Stimulated activated CD4-positive, alpha-beta T cell treated with anti-CD3 and anti-CD28 coated beads, Interleukin-12 subunit alpha, Interleukin-12 subunit beta, amount 100 ng/mL, for 24 hours (primary cell): ENCODE measurements at places on chromosomes 2 and 18.

DNA sequence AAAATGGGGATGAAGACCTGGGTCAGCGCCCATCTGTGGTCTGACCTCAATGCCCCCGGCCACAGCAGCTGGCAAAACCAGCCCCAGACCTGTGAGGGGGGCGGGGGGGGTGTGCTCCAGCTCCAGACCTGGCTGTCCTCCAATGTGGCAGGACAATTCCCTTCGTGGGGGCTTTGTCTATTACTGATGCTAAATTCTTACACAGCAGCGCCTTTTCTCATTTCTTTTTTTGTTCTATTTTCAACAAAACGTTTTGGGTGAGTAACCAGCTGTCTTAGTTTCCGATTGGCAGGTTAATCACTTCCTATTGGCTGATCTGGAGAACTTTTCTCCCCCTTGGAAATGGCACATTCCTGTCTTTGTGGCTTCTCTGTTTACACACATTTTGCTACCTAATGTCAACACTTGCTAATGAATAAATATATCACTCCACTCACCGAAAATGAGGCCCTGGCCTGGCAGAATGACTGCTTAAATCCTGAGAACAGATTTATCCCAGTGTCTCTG lies 4.4 kb downstream of the SMAD7 start:
- DNase-seq, result no peak

- DNase-seq, result no peak
Measured at GRCh38 chr2:129337076-129337475, 642.4 kb upstream of the RAB6C start.

GRCh38 chr2:132670496-132671150 lies 618 bp upstream of the LYPD1 start:
- DNase-seq, result no peak

GRCh38 chr2:222424276-222424728 lies at the start of gene SGPP2:
Gene SGPP2, plus strand, starts transcription at chr2:222424543. Its CDS starts 60 bp downstream, at chr2:222424603.
- DNase-seq, result no peak

DNA sequence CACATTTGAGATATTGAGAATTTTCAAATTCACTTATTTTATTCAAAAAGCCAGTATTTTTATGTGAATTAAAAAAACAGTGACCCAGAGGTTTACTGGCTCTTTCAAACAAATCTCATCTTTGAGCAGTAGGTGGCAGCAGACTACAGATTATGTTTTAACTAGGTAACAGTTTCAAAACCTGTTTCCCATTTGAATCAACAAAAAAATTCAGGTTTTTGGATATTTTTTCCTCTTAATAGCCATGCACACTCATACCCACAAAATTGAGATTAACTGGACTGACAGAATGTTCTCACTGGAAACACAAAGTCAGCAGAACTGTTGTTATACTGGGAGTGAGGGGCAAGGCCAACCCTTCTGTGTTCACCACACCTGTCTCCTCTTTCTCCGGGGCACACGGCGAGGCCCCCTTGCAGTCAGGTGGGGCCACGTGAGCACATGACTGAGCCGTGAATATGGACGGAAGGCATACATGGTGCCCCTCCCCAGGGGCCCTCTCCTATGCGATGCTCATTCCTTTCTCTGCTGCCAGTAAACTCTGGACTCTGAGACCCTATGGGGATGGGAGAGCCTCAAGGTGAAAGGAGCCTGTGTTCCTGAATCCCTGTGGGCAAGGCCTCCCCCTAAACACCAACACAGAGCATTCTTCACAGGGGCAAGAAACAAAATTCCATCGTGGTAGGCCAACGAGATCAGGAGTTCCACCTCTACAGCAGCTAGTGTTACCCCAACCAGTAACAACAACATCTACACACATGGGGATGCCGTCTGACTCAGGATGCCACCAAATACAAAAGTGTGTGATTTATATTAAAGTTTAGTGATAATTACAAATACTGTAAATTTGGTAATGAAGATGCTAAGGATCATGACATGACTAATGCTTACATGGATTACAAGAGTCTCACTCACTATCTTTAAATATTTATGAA lies 80.4 kb downstream of the LPIN2 start:
- DNase-seq, result no peak

DNA sequence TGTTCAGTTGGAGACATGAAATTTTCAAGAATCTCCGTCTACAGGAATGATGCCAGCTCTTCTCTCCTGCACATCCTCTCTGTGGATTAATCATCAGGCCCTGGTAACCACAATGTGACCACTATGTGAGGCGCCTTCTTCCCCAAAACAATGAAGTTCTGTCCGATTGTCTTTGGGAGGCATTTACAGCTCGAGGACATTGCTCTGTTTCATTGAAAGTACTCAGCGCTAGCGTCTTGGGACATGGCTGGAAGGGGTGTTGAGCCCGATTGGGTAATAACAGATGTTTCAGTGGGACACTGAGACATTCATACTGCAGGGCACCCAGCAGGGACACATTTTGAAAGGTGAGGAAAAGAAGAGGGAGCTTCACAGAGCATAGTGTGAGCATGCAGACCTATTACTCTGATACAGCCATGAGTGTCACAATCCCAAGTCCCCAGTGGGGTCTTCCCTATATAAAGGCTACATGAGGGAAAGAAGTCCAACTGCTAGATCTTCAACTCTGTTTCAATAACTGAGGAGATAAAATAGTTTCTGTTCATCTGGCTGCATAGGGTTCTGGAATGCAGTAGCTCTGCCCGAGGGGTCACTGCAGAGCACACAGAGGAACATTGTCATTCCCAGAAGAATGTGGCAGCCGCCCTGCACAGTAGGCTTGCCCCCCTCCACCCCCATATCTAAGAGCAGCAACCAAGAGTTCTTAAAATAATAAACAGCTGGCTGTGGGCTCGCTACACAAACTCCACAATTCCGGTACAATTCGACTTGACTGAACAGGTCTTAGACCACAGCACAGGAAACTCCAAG lies 237.3 kb downstream of the OSR1 start:
- no peak for DNase-seq

GRCh38 chr2:20762945-20763683 lies 59.8 kb downstream of the LDAH start:
- no peak for DNase-seq

DNA sequence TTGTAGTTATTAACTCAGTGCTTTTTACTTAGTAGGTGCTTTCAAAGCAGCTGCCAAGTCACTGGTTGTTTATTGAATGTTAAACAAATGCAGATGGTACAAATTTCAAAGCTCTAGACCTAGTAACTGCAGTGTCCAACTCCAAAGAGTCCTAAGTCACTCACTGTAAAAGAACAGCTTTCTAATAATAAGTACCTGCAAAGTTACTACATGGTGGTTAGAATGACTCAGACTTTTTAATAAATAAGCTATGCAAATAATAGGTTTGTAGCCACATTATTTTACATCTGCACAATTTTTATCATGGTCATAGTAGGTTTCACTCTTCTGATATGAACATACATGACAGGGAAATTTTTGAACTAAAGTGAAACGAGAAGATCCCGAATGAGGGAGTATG lies 1620.4 kb upstream of the CELF4 start:
- DNase-seq, result no peak

DNA sequence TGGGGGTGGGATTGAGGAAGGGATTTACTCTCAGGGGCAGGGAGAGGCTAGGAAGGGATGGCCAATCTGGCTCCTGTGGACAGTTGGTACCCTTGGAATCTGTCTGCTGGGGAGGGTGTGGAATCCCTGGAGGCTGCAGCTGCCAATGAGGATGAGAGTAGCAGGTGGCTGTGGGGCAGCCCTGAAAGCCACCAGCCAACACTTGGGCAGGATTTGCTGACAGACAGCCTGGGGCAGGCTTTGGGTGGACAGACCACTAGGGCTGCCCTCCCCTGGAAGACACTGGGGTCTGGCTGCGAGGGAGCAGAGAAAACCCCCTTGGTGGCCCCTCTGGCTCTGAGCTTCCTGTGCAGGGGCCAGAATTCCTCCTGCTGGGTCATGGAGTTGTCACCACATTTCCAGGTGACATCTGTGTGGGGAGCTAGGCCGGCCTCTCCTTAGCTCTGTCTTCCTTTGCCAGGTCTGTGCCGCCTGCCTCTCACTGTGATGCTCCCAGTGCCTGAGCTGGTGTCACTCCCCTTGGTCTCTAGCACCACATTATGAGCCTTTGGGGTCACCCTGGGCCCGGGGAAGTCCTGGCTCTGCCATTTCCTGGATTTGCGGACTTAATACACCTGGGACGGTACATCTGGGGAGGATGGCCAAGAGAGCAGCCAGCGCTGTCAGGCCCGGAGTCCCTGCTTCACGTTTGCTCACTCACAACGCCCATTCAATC lies 13.4 kb upstream of the ARHGEF4 start:
- no peak for DNase-seq

DNA sequence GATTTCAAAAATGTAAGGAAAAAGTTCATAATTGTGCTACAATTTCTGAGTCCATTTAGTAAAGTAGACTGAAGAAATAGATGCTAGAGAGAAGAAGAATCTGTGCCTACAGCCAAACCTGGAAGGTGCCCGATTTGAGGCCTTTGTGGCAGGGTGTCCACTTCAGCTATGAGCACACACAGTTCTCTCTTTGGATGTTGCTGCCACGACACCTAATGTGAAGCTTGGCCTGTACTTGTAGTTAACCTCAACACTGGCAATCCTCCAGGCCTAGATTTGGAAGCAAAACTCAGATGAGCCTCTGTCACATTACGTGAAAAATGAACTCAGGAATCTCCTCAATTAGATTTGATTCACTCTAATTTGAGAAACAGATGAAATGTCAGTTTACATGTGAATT lies 90.1 kb upstream of the LRP1B start:
- no peak for DNase-seq

- no peak for DNase-seq
Measured at GRCh38 chr2:111669928-111670695, 213.9 kb downstream of the ANAPC1 start.

DNA sequence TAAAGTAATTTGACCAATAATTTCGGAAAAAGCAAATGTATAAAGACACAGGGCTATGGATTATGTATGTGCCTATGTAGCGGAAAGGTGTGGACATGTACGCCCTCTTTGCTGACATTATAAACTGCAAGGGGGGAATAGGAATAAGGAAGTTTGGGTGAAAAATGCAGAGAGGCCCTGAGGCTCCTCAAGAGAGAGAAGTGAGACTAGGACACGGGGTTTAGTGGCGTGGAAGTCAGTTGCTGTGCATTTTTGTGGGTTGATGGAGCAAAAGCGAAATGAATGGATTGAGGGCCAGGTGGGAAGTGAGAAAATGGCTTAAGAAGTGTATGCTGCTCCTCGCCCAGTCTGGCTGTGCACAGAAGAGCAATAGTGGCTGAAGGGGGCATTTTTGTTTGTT lies 96.2 kb upstream of the B3GNT7 start:
- no peak for DNase-seq

GRCh38 chr2:152647552-152647951 lies 69.7 kb downstream of the PRPF40A start:
- DNase-seq, result no peak

DNA sequence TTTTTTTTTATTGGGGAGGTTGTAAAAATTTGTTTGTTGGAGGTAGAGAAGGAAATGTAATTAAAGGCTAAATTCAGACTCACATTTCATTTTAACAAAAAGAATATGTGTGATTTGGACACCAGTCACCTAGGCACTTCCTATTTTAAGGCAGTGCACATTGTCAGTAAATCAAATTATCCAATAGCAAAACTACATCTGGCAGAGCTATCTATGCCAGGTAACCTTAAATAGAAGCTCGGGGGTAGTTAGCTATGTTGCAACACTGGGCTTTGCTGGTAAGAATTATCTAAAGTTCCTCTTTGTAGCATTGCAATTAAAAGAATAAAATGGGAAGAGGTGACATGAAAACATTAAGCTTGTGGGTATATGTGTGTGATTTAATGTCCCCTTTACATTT lies 1064.4 kb upstream of the ZEB2 start:
- no peak for DNase-seq

GRCh38 chr2:109285244-109285651 lies 156.2 kb downstream of the SH3RF3 start:
- no peak for DNase-seq

GRCh38 chr2:10566018-10566417 lies 117.9 kb upstream of the ODC1 start:
- DNase-seq, result no peak

GRCh38 chr2:149587950-149588487 lies 444 bp upstream of the MMADHC start:
- DNase-seq, result no peak

DNA sequence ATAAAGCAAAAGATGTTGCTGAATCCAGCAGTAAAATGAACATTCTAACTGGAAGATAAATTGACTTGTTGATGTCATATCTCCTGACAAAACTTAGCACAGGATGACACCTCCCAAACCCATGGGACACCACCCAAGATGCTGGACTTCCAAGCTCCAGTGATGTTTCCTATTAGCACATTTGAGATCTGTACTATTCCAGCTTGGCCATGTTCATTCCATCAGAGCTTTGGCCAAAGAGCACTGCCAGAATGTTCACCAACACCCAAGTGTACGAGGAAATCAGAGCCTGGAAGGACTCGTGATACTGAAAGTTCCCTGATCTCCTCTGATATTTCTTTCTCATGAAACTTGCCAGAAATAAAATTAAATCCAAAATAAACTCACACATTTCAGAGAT lies 44.7 kb downstream of the PID1 start:
- DNase-seq, result no peak

DNA sequence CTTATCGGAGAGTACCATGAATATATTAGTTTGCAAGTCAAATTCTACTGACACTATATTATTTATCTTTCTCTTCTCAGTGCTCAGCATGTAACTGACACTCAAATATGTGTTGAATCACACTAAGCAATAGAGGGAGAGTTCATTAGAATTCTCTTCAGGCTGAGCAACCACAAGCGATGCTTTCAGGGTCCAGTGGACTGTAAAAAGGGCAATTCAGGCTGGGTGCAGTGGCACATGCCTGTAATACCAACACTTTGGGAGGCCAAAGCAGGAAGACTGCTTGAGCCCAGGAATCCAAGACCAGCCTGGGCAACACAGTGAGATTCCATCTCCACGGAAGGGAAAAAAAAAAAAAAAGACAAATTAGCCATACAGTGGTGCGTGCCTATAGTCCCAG lies 16.3 kb downstream of the PDE6D start:
- DNase-seq, result no peak

- no peak for DNase-seq
Measured at GRCh38 chr2:176022048-176022447, 20.0 kb upstream of the LNPK start.

DNA sequence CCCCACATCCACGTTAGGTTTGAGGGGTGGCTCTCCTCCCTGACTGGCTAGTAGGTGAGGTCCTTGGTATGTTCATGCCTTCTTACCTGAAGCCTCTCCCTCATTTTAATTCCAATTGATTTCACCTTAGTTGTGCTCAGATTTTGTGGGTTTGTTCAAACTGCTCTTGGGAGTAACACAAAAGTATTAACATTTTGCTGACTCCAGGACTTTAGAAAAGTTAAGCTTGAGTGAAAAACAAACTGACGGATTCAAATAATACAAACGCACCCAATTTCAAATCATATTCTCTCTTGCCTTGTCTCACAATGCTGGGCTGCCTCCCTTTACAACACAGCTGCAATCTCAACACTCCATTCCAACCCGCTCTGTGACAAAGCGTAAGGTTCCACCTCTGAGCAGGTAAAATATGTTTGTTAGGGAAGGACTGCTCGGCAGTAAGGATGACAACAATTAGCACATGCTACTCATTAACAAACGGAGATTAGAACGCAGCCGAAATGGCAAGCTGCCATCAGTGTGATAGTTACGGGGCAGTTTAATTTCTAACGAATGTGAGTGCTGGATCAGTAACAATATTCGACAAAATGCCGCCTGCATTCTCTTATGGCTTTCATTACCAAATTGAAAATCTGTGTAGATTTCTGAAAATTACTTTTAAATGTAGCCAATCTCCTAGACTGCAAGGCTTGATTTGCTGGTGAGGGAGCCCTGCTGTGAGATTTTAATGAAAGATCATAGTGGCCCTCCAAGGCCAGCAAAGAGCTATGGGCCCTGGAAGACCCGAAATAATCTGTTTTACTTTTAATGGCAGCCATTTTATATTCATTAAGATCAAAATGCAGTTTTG lies 730.6 kb upstream of the FANCL start:
- DNase-seq, result no peak
